Amniotic stem cell (primary cell): ENCODE measurements at places on chromosomes 5 and 9.

- DNase-seq = no peak
Observed at GRCh38 chr5:57687596-57687995, 205.0 kb upstream of the ACTBL2 start.

GRCh38 chr9:2138646-2139045 is 123.5 kb downstream of the SMARCA2 start:
- no peak for DNase-seq

GRCh38 chr5:1657161-1657741 is 133.5 kb upstream of the LPCAT1 start:
- DNase-seq = no peak

GRCh38 chr5:948472-949274 is 56.0 kb downstream of the TRIP13 start:
- DNase-seq = no peak

DNA sequence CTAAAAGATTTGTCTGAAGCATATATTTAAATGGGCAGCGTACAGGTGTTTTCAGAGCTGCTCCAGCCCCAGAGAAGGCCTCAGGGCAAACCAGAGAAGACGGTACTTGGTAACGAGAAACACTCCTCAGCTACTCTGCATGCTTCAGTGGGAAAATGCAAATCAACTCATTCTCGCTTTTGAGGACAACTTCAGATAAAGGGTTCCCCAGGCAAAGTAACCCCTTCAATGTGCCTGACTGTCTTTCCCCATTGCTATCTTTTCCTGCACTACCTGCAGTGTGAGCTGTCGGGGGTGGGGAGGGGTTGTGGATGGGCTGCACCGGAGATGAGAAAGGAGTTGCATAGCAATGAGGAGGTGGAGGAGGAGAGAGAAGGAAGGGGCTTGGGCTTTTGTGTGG is 339.7 kb upstream of the CLINT1 start:
- DNase-seq = no peak

- DNase-seq = no peak
Observed at GRCh38 chr9:38390442-38390841, 2.1 kb upstream of the ALDH1B1 start.

DNA sequence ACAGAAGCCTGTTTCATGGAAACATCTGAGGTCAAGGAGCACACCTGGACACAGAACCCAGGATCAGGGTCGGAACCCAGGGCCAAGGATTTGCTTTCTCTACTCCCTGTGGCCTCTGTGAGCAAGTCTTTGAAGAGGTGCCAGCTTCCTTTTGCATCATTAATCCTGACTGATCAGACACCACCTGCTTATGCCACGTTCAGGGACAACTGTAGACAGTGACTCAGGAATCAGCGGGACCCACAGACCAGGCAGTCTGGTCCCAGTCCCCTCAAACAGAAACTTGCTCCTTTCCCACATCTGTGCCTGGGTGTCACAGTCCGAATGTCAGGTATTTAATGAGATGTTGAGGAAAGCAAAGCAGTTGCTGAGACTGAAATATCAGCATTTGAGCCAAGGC is 154.8 kb downstream of the SGCD start:
- DNase-seq = no peak

- DNase-seq = no peak
Observed at GRCh38 chr9:3804103-3804502, 278.3 kb upstream of the RFX3 start.

GRCh38 chr5:171463862-171464229 is 44.4 kb downstream of the FGF18 start:
- no peak for DNase-seq

GRCh38 chr5:79486116-79486515 is 27.8 kb downstream of the HOMER1 start:
- no peak for DNase-seq

GRCh38 chr5:98906756-98907355 is 22.0 kb downstream of the CHD1 start:
- no peak for DNase-seq

DNA sequence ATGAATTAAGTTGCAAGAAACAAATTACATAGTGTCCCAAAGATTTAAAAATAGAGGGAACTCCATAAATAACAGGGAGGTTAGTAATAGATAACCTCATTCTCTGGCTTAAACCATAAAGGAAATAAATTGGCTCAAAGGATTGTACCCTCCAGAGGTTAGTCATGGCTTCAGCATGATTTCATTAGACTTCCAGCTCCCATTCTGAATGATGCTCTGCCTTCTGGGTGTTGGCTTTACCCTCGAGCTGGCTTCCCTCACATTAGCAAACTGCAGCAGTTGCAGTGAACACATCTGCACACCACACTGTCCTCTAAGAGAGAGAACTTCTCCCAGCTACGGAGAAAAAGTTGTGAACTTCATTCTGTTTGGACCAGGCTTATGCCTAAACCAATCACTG is 70.4 kb downstream of the RGS7BP start:
- no peak for DNase-seq

GRCh38 chr9:21153336-21154017 is 11.8 kb upstream of the IFNW1 start:
- no peak for DNase-seq

DNA sequence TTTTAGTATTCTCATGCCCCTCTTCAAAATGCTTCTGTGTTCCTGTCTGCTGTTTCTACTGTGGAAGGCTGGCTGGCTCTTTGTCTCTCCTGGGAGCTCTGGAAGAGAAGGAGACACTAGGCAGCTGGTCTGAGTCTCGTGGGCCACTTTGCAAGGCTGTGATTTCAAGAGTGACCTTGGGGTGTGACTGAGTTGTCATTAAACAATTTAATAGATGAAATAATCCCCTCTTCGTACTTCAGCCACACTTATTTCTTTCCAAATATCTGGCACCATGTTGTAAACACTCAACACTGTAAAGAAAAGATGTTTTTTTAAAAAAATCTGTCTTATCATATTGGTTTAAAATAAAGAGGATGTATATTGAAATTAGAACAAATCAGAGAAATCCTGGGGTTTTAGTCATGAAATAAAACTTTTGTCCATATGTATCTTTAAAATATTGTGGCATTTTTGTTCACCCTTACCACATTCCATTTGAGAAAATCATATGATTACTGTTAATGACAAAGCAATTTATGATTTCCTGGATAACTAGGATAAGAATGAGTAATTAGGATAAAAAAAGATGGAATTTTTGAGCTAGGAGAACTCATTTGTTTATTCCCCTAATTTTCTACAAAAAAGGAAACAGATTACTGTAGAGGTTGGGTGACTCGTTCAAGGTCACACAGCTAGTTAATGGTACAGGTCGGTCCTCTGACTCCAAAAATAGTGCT is 200.8 kb downstream of the MAT2B start:
- no peak for DNase-seq

DNA sequence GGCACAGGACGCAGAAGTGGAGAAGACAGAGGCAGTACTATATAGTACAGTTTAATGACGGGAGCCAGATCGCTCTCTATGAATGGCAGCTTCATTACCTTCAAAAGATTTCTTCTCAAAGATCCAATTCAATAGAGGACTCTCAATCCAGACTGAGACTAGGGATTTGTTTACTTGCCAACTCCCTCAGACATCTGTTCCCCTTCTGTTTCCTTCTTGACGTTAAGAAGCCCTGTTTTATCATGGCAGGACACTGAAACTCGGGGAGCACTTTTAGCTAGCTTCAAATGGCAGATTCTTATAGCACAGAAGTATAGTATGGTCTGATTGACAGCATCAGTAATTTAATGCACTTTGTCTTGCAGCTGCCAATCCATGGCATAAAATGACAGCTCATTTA is 747.3 kb upstream of the C9orf72 start:
- no peak for DNase-seq

DNA sequence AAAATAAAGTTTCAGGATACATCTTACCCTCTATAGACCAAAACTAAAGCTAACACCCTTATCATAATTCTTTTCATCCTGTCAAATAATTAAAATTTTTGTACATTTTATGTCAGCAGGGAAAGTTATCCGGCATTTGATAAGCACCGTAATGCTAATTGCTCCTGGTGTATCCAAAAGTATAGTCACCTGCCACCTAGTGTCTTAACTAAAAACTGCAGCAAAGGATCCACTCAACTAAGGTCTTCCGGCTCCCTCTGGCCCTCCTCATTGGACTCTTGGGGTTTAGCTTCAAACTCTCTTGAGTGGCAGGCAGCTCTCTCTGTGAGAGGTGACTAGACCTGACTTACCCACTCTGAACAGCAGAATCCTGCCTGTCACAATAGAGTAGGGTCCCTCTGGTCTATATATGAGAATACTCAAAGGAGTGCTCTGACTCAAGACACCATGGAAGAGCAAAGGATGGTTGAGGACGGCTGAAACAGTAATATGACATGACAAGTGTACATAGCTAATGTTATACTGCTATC is 60.4 kb upstream of the CAST start:
- peak; percentile 68 for DNase-seq

- DNase-seq = no peak
Observed at GRCh38 chr5:133926489-133927299, 41.7 kb downstream of the C5orf15 start.

GRCh38 chr5:108660291-108660690 is 87.4 kb upstream of the FER start:
- no peak for DNase-seq

GRCh38 chr5:78649211-78649695 is 681 bp upstream of the LHFPL2 start:
- DNase-seq = no peak

DNA sequence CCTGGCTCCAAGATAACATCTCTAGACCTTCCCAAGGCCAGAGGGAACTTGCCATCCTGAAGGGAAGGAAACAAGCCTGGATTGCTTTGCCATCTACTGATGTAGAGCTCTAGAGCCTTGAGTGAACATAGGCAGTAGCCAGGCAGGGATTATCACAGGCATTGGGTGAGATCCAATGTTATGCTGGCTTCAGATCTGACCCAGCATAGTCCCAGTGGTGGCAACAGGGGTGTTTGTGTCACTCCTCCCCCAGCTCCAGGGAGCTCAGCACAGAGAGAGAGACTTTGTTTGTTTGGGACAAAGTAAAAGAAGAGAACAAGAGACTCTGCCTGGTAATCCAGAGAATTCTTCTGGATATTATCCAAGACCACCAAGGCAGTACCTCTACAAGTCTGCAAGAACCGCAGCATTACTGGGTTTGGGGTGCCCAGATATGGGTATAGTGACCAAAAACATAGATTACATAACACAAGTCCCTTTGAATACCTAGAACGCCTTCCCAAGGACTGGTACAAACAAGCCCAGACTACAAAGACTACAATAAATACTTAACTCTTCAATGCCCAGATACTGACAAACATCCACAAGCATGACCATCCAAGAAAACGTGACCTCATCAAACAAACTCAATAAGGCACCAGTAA is 137.6 kb upstream of the DAPK1 start:
- no peak for DNase-seq

- DNase-seq = peak; percentile 13
Observed at GRCh38 chr9:112601636-112602035, 115.0 kb downstream of the KIAA1958 start.

- DNase-seq = no peak
Observed at GRCh38 chr5:56685503-56686217, 129.7 kb upstream of the MAP3K1 start.

GRCh38 chr5:143051244-143052058 is 281.3 kb downstream of the ARHGAP26 start:
- peak; percentile 53 for DNase-seq

DNA sequence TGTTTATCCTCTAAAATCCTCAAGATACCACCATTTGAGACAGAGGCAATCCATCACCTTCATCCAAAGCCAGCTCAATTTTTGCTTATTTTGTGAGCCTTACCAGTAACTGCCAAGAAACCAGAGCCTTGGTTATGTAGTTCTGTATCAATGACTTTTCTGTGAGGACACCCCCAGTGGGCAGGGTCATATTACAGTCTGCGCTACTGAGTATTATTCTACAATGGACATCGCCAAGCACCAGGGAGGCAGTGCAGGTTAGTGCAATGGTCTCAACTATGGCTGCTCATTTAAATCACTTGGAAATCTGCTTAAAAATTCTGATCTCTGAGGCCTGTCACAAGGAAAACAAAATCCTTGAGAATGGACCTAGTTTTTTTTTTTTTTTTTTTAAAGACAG is 90.5 kb upstream of the NIPAL4 start:
- no peak for DNase-seq

GRCh38 chr9:135167849-135168655 is 80.6 kb downstream of the OLFM1 start:
- no peak for DNase-seq

- DNase-seq = no peak
Observed at GRCh38 chr5:119706049-119706448, 76.7 kb downstream of the FAM170A start.

- peak; percentile 30 for DNase-seq
Observed at GRCh38 chr5:71757590-71758543, 38.8 kb downstream of the CARTPT start.

GRCh38 chr5:31587546-31587945 is 51.4 kb upstream of the PDZD2 start:
- DNase-seq = no peak

DNA sequence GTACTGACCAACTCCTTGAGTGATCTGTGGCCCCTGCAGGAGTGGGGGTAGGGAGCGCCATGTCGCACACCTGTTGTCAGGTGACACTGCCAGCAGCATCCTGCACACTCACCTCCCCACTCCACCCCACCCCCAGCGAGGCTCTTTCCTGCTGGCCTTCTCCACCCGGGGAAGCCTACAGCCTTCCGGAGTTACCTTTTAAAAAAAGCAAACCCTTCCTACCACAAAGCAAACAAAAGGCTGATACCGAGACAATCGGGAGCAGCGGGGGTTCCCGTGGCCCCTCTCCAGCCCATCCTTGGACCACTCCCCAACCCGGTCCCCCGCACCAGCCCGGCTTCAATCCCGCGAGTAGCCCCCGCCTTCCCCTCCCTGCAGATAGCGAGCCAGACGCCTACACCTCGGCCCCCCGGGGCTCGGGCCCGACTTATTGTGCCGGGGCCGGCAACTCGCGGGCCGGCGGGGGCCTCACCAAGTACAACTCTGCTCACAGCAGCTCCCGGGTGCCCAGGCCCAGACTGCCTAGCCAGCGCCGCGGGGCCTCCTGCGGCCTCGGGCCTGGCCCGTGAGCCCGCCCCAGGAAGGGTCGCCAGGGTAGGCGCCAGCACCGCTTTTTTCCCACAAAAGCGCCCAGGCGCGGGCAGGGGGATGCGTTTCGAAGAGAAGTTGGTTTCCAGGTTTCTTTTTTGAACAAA is 724 bp downstream of the MACROH2A1 start:
- no peak for DNase-seq

- no peak for DNase-seq
Observed at GRCh38 chr5:65288657-65289056, 193.1 kb downstream of the ADAMTS6 start.

DNA sequence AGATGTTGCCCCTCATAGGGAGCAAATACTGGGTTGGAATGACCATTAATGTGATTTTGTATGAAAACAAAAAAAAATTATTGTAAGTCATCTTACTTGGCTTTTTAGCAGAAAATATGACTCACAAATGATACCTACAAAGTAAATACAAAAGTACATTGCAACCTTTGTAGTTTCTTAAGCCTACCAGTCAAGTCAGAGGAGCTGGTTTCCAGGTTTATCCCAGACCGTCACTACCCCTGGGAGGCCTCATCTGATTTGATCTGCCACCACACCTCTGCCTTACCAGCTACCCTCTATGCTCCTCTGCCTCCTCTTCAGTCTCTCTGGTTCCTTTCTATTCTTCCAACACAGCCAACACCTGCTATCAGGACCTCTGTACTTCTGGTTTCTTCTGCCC is 349.9 kb upstream of the CCNH start:
- DNase-seq = no peak

GRCh38 chr9:21728781-21729180 is 73.7 kb upstream of the MTAP start:
- DNase-seq = no peak
